Activated CD4-positive, alpha-beta T cell treated with anti-CD3 and anti-CD28 coated beads, Interleukin-2, Interleukin-6, amounts not matched to agents 100 ng/mL and 50 ng/mL, durations not matched to agents 16 hours and 8 hours (primary cell): ENCODE measurements at places on chromosomes 6 and 20.
A peak's percentile ranks its signal among the peaks of the same experiment; 100 is the strongest.

- DNase-seq, result peak; percentile 80
Measured at GRCh38 chr6:142885182-142885867, 59.7 kb downstream of the HIVEP2 start.

DNA sequence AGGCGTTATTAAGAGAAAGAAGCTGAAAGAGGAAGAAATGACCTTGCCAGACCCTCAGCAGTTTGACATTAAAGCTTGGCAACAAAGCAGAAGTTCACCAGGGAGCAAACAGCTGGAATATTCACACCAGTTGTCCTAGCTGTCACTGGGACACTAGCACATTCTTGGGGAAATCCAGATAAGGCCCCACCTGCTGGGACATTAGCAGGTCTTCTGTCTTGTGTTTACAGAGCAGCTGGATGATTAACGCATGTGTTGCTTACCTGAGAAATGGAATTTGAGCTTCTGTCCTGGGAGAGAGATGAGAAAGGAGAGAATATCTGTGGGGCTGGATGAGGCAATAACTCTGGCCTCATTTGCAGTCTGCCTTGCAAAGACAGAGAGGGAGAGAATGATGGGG is 137.6 kb upstream of the RIN2 start:
- no peak for DNase-seq

GRCh38 chr6:149636124-149636523 is 12.4 kb downstream of the KATNA1 start:
- DNase-seq, result no peak

- DNase-seq, result no peak
Measured at GRCh38 chr20:3085571-3086072, 1.1 kb upstream of the AVP start.

DNA sequence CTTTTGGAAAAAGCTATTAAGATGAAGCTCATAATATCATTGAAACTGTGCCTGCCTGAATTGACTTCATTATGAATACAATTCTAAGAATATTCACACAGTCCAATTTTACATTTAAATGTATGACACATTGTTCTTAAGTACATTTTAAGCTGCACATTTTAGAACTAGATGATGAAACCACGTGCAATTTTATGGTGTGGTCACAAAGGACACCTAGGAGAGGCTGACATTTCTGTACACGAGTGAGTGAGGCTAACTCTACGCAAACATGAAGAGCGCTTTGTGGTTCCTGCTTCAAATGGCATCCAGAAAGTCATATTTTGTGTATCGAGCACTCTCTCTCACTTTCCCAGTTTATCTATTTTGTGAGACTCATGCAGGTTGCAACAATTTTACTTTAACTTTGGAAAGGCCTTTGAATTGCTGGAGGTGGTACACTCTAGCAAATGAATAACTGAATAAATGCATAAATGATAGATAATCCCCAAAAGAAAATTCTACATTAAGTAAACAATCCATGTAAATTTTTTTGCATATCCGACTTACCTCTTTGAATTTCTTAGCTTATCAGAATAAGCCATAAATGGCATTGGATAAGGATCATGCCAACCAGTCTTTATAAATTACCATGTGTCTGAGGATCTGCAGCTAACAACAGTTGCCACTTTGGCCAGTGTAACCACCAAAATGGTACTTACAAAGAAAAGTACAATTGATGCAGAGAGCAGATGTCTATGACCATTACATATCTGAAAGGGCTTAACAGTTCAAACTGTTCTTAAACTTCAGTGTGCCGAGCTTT is 97.3 kb downstream of the NRSN1 start:
- no peak for DNase-seq

- no peak for DNase-seq
Measured at GRCh38 chr6:19362396-19362795, 474.8 kb upstream of the ID4 start.

GRCh38 chr6:87808005-87808757 is 106.1 kb upstream of the AKIRIN2 start:
- DNase-seq, result peak; percentile 88

DNA sequence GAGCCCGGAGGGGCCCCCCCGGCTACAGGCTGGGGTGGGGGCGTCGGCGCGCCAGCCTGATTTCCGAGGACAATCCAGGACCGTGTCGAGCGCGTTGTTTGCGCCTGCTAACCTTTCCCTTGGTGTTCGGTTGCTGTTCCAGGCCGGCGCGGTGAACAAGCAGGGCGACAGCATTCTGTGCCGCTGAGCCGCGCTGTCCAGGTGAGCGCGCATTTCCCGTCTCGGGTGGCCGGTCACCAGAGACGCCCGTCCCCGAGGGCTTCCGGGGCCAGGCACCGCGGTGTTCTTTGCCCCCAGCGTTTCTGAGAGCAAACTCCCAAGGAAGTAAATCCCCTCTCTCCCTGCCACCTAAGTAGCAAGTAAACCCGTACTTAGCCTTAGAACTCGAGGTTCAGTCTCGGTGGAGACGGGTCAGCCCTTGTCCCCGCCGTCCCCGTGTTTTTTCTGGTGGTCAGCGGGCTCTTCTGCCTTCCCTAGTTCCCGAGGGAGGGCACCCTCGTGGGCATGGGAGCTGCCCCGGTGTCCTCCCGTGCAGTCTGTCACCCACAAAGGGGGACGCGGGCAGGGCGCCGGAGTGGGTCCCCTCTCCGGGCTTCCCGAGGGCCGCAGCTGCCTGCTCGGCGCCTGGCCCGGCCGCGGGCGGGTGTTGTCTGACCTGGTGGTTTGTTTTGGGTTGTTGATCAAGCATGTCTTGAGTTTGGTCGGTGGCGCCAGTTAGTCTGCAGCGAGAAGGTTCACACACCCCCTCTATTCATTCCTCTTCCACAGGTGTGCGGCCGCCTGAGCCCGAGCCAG is 1.5 kb downstream of the ID4 start:
- DNase-seq, result no peak

DNA sequence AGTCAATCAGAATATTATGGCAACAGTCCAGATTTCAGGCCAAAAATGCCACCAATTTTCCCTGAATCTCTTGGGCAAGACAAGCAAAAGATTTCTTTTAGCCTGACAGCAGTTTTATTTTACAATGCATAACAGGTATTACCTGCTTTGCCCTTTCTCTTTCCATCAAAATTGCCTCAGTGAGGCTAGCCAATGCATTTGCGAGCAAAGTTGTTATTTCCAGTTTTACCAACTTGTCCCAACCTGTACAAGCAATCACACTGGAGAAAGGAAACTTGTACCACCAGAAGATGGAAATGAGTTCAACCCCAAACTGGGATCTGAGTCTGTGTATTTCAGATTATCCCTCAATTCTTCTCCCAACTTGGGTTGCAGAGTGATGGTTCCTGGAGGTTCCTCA is 279.9 kb upstream of the CDYL start:
- no peak for DNase-seq

- no peak for DNase-seq
Measured at GRCh38 chr6:159689001-159689400, 4.0 kb downstream of the SOD2 start.

DNA sequence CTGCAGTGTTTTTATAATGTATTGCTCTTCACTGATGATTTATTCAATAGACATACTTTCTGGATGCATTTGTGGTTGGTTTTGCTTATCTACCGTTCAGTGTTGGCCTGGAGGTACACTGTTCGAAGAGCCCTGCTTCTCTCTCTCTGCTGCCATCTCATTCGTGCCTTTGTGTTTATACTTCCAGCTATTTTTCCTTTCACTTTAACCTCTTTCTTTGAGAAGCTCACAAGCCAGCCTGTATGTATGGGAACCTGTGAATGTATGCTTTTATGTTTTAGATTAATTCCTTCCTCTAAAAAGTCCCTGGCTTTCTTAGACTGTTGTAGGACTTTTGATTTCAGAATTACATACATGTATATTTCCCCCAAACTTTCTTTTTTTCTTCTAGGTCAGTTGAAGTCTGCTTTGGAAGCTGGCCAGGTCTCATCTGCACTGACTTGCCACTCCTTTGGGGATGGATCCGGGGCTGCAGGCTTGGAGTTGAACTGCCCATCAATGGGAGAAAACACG is 83.0 kb downstream of the SCAND1 start:
- no peak for DNase-seq
